Activated CD4-positive, alpha-beta T cell treated with anti-CD3 and anti-CD28 coated beads, Interleukin-2, amount 10 ng/mL, durations not matched to agents 7 days and 5 days (primary cell): ENCODE measurements at places on chromosomes 11 and 22. TPM values are rescaled to one million over a fixed set of nuclear protein-coding genes. Genes with fewer than 3 reads are reported as not detected.
A peak's percentile ranks its signal among the peaks of the same experiment; 100 is the strongest.

DNA sequence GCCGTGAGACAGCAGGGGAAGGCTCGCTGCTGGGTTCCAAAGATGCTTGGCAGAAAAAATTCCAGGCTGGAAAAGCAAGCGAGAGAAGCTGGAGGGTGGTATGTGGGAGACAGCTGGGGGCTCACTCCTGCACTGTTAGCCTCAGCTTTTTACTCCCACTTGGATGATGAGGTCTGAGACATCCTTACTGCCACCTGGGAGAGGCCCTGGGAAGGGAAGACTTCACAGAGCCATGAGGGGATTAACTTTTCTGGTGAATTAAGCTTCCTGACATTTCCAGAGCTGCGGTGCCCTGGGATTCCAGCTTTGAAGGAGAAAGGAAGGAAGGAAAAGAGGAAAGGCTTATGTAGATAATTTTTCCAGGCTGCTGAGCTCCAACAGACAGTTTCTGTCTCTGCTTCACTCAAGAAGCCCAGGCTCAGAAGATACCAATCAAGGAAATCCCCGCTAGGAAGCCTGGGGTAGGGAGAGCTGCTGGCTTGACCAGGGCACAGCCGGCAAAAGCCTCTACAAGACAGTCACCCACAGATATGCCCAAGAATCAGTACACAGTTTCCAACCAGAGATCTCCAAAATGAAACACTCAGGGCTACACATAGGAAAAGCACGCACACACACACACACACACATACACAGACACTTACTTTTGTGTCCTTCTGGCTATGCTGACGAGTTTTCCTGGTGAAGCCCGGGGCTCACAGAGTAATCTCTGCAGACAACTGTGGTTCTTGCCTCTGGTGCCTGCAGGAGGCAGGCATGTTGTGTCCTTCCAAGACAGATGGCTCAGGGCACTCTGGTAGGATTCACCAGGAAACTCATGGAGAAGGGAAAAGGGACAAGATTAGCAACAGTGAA is 907 bp downstream of the MCHR1 start:
- no peak for DNase-seq

- DNase-seq, result no peak
Measured at GRCh38 chr11:106288822-106289387, 211.4 kb downstream of the AASDHPPT start.

DNA sequence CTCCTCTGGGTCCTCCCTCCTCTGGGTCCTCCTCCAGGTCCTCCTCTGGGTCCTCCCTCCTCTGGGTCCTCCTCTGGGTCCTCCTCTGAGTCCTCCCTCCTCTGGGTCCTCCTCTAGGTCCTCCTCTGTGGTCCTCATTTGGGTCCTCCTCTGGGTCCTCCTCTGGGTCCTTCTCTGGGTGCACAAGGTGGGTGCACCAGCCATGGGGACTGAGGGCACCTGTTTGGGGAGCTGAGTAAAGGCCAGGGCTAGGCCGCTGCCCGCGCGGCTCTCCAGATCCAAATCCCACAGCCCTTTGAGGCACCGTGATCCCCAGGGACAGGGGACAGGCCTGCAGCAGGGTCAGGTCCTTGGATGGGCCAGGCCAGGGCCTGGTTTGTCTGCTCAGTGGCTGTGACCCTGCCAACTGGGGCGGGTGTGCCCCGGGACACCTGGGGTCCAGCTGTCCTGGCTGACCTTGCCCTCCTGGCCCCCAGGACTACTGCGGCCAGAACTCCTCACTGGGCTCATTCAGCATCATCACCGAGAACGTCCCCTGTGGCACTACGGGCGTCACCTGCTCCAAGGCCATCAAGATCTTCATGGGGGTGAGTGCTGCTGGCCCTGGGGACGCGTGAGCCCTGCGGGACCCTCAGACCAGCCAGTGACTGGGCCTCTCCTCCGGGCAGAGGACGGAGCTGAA is 12.7 kb downstream of the MUC2 start:
- no peak for DNase-seq

GRCh38 chr11:134911514-134912180 is 499.6 kb upstream of the B3GAT1 start:
- DNase-seq, result no peak

DNA sequence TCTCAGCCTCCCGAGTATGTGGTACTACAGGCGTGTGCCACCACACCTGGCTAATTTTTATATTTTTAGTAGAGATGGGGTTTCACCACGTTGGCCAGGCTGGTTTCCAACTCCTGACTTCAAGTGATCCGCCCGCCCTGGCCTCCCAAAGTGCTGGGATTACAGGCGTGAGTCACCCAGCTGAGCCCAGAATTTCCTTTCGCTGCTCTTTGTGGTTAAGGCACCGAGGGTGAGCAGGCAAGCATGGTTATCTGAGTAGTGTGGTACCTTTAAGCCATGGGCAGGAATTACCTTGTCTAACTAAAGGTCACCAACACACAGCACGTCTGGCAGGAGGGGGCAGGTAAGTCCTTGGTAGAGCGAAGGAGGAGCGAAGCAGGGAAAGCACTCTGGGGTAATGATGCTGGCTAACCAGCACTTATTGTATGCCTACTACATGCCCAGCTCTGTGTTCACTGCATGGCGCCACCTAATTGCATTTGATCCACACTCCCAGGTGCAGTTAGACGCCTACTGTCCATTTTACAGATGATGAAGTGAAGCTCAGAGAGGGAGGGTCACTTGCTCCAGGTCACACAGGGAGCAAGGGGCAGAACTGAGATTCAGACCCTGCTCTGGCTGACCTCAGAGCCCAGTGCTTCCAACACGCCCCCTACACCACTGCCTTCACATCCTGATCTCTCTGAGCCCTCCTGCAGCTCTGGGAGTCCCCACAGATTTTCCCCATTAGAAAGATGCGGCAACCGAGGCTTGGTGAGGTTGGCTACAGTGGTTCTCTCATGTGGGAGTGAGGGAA is 45.7 kb downstream of the TRIOBP start:
- no peak for DNase-seq

RASD2 gene
- not detected for total RNA-seq

DNA sequence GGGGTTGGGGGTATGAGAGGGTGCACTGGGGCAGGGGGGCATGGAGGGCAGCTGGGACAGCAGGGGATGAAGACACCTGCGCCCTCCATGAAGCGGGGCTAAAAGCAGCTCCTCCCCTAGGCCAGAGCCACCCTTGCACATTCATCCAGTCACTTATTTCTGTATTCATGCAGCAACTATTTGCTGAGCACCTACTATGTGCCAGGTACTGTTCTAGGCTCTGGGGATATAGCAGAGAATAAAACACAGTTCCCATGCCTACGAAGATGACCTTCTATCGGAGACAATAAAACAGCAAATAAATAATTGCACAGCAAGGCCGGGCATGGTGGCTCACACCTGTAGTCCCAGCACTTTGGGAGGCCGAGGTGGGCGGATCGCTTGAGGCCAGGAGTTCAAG is 5.3 kb downstream of the ALDH3B1 start:
- no peak for DNase-seq

DNA sequence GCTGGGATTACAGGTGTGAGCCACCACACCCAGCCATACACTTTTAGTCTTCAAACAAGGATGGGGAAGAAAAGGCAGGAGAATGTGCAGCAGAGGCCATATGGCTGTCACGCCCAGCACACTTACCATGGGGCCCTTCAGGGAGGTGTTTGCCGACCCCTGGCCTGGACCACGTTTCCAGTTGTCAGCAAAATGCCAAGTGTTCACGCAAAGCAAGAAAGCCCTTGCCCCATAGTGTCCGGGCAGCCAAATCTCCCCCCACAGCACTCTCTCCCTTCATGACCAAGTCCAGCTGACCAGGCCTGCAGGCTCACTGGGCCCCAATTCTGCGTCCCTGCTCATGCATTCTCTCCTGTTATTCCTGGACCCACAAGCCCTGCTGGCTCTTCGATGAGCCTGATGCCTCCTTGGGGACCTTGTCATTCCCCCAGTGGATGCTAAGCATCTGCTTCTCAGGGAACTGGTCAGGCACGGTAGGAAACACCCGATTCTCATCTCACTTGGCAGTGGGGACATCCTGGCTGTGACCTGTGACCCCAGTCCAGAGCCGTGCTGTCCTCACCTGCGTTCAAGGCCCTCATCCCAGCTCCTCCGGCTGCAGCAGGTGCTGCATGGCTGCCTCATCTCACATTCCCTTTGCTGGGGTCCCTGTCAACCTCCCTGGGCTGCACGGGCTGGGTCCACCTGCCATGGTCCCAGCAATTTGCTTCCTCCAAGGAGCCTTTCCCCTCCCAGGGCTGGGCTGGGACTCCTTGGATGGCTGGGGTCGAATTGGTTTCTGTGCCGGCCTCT is 96.4 kb downstream of the CTTN start:
- no peak for DNase-seq

DNA sequence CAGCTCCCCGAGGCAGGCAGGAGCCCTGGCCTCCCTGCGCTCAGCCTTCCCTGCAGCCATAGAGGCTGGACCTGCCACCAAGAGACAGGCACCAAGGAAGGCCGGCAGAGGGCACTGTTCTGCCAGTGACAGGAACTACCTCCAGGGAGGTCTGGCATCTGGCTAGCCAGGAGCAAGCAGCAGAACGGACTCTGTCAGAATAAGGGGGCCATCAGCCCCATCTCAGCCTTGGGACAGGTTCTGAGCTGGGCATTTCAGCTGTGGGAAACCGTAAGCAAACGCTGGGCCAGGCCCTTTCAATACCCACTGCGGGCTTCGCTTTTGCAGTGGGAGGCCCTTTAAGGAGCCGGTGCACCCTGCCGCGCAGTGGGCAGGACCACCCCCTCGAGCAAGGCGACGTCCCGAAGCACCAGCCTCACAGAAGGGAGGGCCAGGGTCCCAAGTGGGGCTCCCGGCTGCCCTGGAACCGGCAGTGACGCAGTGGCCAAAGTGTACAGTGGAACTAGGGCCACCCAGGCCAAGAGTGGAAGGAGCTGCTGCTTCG is 18.2 kb downstream of the IFT27 start:
- DNase-seq, result peak; percentile 83

DNA sequence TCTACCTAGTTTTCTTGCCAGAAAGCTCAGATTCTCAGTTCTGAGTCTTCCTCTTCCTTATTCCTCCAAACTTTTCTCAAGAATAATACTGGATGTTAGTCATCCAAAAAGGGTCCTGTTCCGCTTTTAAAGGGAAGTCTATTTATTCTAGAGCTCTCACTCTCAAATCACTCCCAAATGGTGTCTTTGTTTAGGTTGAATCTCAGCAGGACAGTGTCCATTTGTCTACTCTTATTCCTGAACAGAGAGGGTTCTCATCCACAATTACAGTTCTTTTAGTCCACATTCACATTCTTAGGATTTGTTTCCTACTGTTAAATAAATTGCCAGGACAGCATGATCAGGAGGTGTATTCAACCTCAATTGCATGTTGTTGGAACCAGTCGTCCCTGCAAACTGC is 61.3 kb downstream of the MUC15 start:
- DNase-seq, result no peak

DNA sequence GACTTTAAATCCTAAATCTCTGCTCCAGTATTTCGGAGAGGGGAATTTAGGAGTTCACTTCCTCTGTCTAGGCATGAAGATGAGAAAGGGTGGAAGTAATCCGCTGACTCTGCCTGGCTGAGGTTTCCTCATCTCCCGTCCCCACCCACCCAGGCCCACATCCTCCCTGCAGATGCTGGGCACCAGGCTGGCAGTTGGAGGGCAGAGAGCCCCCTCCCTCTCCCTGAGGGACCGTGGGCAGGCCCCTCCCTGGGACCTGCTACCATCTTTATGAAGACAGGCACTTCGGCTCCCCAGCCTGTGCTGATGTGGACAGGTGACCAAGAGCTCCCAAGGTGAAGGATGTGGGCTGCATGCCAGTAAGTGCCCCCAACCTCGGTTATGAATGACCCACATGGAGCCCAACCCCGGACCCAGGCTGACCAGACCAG is 6.7 kb downstream of the CASTOR1 start:
- DNase-seq, result no peak

- peak; percentile 82 for DNase-seq
Measured at GRCh38 chr22:44625981-44626687, 75.9 kb upstream of the PRR5 start.

DNA sequence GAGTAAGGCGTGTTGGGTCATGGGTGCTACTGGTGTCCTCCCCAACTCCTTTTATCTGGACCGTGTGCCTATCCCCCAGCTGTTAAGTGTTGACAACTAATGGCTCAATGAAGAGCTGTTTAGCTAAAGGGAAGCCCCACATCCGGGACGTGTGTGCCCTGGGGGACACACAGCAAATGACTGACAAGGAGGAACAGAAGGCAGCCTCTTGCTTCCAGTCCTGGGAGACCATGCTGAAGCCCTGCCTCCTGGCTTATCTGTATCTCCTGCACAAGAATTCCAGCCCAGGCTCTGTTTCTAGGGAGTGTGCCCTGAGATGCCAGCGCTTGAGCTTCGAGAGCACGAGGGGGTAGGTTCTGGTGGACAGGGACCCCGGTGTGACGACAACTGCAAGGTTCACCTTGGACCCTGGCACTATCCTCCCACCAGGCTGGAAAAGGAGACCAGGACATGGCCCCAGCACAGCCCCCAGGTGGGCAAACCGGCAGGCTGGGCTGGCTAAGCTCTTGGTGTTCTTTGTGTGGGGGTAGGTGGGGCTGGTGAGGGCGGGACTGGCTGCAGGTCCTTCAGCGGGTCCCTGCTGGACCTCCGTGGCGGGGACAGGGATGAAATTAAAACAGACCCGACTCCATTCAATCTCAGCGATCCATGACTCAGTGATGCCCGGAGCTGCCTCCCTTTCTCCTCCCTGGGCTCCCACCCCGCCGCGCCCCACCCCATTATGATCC is 21.0 kb downstream of the ASCL2 start:
- no peak for DNase-seq
